Fibroblast of skin of left biceps (primary cell): ENCODE measurements at places on chromosomes 5 and 9.
A peak's percentile ranks its signal among the peaks of the same experiment; 100 is the strongest.

DNA sequence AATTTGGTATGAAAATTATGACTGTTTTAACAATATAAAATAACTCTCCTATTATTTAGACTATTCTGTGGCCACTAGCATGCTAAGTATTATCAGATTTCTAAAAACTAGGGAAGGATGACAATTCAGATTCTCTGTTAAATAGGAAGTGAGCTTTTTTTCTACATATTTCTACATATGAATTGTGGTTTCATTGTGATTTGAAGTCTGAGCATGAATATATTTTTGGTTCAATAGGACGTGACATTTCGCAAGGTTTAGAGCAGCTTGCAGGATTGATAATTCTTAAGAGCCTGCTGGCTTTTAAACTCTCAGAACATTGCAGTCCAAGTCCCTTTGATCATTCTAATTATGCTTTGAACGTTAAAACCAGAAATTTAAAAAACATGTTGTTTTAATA is 82.9 kb downstream of the ADGRV1 start:
- no peak for DNase-seq

GRCh38 chr9:121026260-121026691 is 23.8 kb downstream of the C5 start:
- DNase-seq = peak; percentile 21

DNA sequence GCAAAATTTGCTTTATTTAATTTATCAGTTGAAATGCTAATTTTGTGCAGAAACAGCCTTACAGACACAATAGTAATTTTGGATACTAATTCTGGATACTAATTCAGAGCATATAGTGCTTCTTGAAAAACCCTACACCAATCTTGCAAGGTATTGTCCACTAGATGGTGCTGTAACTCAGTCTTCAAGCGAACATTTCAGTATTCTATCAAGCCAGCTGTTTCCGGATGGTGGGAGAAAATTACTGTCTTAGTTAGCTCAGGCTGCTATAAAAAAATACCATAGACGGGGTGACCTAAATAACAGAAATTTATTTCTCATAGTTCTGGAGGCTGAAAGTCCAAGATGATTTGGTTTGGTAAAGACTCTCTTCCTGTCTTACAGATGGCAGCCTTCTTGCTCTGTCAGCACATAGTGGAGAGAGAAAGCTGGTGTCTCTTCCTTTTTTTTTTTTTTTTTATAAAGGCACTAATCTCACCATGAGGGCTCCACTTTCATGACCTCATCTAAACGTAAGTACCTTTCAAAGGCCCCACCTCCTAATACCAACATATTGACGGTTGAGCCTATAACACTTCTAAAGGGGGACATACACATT is 1306.5 kb upstream of the CDH9 start:
- DNase-seq = no peak

GRCh38 chr9:114419796-114420195 is 32.0 kb upstream of the AKNA start:
- DNase-seq = no peak

GRCh38 chr5:44862808-44863207 is 54.1 kb downstream of the MRPS30 start:
- no peak for DNase-seq
